Endothelial cell (in vitro differentiated cells): ENCODE measurements at places on chromosomes 2 and 18. TPM values are rescaled to one million over a fixed set of nuclear protein-coding genes. Genes with fewer than 3 reads are reported as not detected.
A peak's percentile ranks its signal among the peaks of the same experiment; 100 is the strongest.

WIPF1 gene
- 62.8 TPM for total RNA-seq

- no peak for DNase-seq
Measured at GRCh38 chr2:88807237-88807962, 115.9 kb downstream of the RPIA start.

- no peak for DNase-seq
Measured at GRCh38 chr2:43748333-43748732, 25.5 kb upstream of the DYNC2LI1 start.

DNA sequence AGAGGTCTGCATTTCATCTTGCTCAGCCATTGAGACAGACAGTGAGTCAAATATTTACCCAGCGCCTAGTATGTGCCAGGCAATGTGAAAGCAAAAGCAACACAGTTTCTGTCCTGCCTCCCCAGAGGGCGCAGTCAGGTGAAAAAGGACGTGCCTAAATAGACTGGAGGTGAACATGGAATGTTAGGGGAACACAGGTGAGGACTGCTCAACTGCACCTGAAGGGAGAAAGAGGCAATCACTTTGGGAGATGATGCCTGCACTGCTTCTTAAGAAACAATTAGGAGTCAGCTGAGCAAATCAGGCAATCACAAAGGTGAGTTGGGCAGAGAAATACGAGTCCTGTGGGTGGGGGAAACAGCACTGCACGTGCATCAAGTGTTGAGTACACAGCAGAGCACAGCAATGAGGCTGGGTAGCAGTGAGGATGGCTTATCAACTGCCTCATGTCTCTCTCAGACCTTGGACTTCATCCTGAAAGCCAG, 218.3 kb upstream of the SMAD7 start:
- DNase-seq, result no peak

GRCh38 chr2:26462100-26462499, 15.8 kb downstream of the OTOF start:
- no peak for DNase-seq

- no peak for DNase-seq
Measured at GRCh38 chr2:131146749-131147148, 41.6 kb downstream of the PLEKHB2 start.

DNA sequence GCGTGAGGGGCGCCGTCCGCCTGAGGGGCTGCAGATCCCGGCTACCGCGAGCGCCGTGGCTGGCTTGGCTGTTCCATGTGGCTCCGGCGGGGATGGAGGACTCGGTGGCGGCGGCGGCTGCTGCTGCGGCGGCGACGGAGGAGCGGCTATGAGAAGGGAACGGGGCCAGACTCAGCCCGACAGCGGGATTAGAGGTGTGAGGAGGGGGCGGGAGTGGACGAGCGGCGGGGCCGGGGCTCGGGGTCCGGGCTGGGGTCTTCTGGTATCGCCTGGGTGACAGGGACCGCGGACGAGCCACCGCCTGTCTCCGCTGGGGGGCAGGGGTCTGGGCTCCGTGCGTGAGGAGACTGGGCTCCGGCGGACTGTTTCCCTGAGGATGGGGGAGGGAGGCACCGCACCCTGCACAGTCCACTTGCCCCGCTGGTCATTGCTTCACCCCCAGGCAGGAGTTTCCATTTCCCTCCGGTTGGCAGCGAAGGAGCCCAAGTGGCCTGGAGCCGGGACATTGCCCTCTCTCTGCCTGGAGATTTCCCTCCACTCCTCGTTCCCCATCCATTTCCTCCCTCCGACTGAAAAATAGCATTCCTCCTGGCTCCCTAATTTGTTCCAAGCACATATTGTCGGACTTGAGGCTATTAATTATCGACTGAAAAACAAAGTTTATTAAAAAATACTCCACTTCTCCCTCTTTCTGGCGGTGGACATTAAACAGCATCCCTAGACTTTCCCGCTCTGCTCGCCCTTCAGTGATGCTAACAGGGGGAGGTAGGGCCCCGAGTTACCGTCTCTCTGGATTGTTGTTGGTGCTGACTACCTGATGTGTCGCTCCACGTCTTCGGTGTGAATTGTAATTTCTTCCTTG, 577 bp downstream of the EHBP1 start:
- peak; percentile 60 for DNase-seq

GRCh38 chr2:239110595-239111048, 262.7 kb downstream of the TWIST2 start:
- no peak for DNase-seq
